ENCODE measurements at places on chromosomes 11 and 22. TPM values are rescaled to one million over a fixed set of nuclear protein-coding genes. Genes with fewer than 3 reads are reported as not detected.

Gene APOL4
- 4.3 TPM for polyA plus RNA-seq

Gene MPZL3
- 3.4 TPM for polyA plus RNA-seq

Gene CASP5
- 0.37 TPM for polyA plus RNA-seq

Gene ELFN2
- 4.8 TPM for polyA plus RNA-seq

Gene BBS1
- 42.9 TPM for polyA plus RNA-seq

Gene OR10A2
- polyA plus RNA-seq: not detected

Gene TLCD5
- polyA plus RNA-seq: 7.9 TPM

Gene RBM4
- 137 TPM for polyA plus RNA-seq

Gene TMEM41B
- 24.2 TPM for polyA plus RNA-seq

Gene CWF19L2
- polyA plus RNA-seq: 3.7 TPM

Gene OR2AG2
- polyA plus RNA-seq: 0.30 TPM

Gene SLC22A8
- polyA plus RNA-seq: not detected

Gene HTR3B
- polyA plus RNA-seq: 1.1 TPM

Gene ALG12
- polyA plus RNA-seq: 10.6 TPM

Gene IGF2
- 52.3 TPM for polyA plus RNA-seq

Gene HEPHL1
- polyA plus RNA-seq: 0.54 TPM

Gene SCGB1D2
- 2.8 TPM for polyA plus RNA-seq

Gene GNAZ
- 13.7 TPM for polyA plus RNA-seq

Gene MYOD1
- polyA plus RNA-seq: 0.69 TPM

Gene PAMR1
- polyA plus RNA-seq: 13.2 TPM

Gene MLC1
- 1.3 TPM for polyA plus RNA-seq

Gene JAML
- 9.7 TPM for polyA plus RNA-seq

Gene VWCE
- polyA plus RNA-seq: 6.6 TPM

Gene CFAP68
- 103 TPM for polyA plus RNA-seq

Gene APOBEC3F
- 19.0 TPM for polyA plus RNA-seq

Gene PPFIBP2
- 105 TPM for polyA plus RNA-seq

Gene OR4S2
- not detected for polyA plus RNA-seq

Gene FAM118B
- 50.3 TPM for polyA plus RNA-seq

Gene TAGLN
- polyA plus RNA-seq: 800 TPM

Gene CCDC179
- polyA plus RNA-seq: 54.1 TPM

Gene C11orf87
- 0.07 TPM for polyA plus RNA-seq

Gene OR52I1
- polyA plus RNA-seq: not detected

Gene SAA1
- 6.2 TPM for polyA plus RNA-seq

Gene MYRF
- 15.2 TPM for polyA plus RNA-seq

Gene C11orf91
- polyA plus RNA-seq: 12.8 TPM

Gene STIM1
- polyA plus RNA-seq: 95.5 TPM

Gene P2RY2
- 0.94 TPM for polyA plus RNA-seq

Gene SPDYC
- 0.80 TPM for polyA plus RNA-seq

Gene MIF
- polyA plus RNA-seq: 177 TPM

Gene SLC29A2
- polyA plus RNA-seq: 1.2 TPM

Gene LIN7C
- 6.9 TPM for polyA plus RNA-seq

Gene CD81
- 665 TPM for polyA plus RNA-seq

Gene PHF21B
- 8.5 TPM for polyA plus RNA-seq

Gene KRTAP5-2
- not detected for polyA plus RNA-seq

Gene KCTD21
- polyA plus RNA-seq: 10.2 TPM

Gene TMPRSS6
- 4.0 TPM for polyA plus RNA-seq

Measured in testis (tissue), 5 donors.